ENCODE measurements at places on chromosomes 13 and 19.

GRCh38 chr13:94542917-94543316, 53.0 kb downstream of the TGDS start:
- DNase-seq, result no peak

DNA sequence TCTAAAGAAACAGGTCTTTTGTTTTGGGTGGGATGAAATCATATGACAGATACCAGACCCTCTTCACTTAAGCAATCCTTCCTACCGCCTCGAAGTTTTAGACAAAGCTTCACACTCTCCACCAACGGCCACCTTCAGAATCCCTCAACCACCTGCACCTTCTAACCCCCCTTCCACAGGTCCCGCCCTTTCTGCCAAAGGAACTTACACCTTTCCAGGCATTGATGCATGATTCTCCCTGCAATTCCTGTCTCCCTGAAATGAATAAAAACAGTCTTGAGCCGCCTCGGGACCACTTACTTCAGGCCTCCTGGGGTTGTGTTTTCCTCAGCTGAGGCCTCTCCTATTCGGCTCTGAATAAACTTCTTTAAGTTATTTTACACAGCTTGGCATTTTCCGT, 859 bp downstream of the ZNF433 start:
- no peak for DNase-seq

GRCh38 chr13:22187329-22187728, 516.5 kb downstream of the FGF9 start:
- no peak for DNase-seq

DNA sequence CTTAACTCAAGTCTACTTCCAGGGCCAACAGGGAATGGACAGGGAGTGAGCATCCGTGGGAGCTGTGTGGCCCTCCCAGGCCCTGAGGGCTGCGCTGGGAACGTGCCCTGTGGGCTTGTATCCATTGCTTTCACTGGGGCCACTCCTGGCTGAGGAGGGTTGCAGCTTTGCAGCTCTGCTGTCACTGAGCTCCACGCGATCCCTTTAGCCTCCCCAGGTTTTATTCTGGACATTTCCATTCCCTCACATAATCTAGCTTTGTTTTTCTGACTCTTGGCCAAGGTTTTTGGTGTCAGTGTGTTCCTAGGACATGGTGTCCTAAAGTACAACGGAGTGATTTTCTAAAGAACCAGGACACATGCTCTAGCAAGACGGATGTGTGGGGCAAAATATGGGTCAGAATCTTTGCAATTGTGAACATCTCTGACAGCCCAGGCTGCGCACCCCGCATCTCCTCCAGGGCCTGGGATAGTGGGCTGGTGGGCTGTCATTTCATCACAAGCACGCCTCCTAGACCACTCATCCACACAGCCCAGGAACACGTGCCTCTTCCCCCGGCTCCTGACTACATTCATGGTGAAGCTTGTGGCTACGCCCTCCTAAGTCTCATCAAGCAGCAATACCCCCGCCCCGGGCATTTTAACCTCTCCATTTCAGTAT, 28.0 kb downstream of the GGACT start:
- no peak for DNase-seq

DNA sequence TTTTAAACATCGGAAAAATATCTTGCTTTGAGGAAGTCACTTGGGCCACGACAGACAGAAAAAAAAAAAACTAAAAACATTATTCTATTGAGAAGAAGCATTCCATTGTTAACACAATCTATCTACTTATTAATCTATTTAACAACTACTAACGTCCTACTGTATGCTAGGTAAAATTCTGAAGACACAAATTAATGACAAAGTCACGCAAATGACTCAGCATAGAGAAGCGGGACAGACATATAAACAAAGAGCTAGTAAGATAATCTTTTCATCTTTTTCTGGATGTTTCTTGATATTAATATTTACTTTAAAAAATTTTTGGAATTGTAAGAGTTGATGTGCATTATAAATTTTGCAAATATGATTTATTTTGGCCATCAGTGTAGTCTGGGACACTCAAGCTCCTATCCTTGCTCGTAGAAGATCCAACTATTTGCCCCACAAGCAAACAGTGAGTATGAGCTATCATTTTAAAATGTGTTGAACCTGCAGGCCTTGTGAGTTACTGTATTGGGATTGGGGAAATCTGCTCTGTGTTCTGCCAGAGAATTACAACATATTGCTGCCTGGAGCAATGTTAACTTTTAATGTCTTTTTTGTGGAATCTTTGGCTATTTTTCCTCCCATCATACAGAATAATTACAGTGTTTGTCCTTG, 109.1 kb downstream of the PCDH9 start:
- no peak for DNase-seq

- DNase-seq, result no peak
These were observed 1888.8 kb upstream of the PCDH20 start for GRCh38 chr13:63304497-63304896.

GRCh38 chr13:47326061-47326460, 429.2 kb upstream of the HTR2A start:
- DNase-seq, result no peak

DNA sequence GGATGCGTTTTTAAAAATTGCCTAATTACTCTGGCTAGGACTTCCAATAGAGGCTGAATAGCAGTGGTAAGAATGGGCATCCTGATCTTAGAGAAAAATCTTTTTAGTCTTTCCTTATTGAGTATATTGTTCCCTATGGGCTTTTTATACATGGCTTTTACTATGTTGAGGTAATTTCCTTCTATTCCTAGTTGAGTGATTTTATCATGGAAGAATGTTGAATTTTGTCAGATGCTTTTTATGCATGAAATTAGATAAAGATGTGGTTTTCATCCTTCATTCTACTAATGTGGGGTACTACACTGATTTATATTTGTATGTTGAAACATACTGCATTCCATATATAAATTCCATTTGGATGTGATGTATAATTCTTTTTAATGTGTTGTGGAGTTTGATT, 2673.8 kb downstream of the PCDH9 start:
- DNase-seq, result no peak

DNA sequence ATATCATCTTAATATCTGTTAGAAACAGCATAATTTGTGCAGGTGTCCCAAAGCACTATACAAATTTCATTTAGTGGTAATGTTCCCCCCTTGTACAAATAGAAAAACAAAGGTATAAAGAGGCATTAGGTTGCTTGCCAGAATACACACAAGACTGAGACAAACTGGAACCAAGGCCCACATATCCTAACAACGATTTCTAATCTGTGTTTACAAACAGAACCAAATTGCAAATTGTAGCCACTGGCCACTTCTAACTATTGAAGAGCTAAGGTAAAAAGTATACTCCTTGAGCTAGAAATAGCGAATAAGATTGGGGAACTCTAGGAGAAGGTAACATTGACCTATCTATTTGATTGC, 526.1 kb downstream of the KLF12 start:
- DNase-seq, result no peak

- no peak for DNase-seq
These were observed 23.7 kb upstream of the GPR18 start for GRCh38 chr13:99281811-99282263.

DNA sequence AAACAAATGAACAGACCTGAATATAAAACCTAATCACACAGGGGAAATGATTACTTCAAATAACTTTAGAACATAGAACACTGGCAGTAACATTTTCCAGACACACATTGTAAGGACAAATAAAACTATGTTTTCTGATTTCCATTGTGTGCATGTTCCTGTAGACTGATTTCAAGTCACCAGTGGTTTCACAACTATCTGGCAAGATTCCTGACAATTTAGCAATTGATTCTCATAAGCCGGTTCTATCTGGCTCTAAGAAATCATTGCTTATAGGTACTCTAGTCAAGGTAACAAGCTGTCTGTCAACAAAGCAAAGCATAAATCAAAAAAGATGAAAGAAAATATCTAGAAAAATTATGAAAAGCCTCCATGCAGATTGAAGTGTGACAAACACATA, 19.6 kb upstream of the PCCA start:
- DNase-seq, result no peak

DNA sequence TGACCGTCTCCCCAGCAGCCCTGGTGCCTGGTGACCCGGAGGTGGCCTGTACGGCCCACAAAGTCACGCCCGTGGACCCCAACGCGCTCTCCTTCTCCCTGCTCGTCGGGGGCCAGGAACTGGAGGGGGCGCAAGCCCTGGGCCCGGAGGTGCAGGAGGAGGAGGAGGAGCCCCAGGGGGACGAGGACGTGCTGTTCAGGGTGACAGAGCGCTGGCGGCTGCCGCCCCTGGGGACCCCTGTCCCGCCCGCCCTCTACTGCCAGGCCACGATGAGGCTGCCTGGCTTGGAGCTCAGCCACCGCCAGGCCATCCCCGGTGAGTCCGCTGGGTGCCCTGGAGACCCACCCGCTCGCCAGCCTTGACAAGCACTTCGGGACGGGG, 2.2 kb downstream of the MADCAM1 start:
- DNase-seq, result peak; percentile 51

DNA sequence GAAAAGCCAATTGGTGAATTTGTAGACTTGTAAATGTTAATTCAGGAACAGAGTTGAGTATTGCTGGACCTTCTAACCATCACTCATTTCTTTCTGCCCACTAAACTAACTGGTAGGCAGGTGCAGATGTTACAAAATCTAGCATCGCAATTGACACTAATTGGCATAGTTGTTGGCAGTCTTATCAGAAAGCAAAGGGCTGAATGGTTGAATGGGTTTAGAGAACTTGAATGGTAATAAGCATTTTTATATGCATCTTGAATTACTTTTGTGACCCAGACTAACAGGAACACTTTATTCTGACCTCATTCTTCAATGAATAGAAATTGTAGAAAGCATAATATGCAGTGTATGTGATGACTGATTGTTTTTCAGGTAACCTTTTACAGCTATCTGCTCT, 189.1 kb downstream of the GGACT start:
- DNase-seq, result no peak

GRCh38 chr19:2060884-2061494, 9.9 kb upstream of the MKNK2 start:
- DNase-seq, result peak; percentile 91

DNA sequence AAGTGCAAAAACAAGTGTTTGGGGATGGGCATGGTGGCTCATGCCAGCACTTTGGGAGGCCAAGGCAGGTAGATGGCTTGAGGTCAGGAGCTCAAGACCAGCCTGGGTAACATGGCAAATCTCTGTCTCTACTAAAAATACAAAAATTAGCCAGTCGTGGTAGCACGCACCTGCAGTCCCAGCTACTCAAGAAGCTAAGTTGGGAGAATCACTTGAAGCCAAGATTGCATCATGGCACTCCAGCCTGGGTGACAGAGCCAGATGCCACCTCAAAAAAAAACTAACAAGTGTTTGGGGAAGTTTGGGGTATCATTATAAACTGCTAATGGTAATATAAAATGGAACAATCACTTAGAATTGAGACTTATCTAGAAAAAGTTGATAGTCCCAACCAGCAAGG, 24.6 kb downstream of the XPO4 start:
- no peak for DNase-seq

DNA sequence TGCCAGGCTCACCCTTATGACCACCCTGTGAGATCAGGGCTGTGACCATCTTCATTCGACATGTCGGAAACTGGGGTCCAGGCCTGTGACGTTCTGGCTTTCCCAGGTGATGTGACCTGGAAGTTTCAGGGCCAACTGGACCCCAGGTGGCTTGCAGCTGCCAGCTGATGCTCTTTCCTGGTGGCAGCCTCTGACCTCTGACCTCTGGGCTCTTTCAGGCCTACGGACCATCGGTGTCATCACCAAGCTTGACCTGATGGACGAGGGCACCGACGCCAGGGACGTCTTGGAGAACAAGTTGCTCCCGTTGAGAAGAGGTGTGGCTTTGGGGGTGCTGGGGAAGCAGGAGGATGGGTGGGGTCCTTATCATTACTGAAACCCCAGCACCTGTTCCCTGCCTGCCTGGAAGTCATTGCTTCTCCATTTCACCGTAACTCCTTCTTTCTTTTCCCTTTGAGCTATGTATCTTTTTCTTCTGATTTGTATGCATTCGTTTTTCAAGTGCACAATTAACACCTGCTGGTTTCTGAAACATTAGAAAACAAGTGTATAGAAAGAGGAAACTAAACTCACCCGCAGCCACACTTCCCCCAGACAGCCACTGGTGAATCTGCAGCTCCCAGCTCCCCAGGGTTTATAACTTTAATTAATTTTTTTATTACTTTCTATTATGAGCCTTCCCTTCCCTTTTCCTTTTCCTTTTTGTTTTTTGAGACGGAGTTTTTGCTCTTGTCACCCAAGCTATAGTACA, 58.9 kb downstream of the TMED1 start:
- DNase-seq, result no peak

DNA sequence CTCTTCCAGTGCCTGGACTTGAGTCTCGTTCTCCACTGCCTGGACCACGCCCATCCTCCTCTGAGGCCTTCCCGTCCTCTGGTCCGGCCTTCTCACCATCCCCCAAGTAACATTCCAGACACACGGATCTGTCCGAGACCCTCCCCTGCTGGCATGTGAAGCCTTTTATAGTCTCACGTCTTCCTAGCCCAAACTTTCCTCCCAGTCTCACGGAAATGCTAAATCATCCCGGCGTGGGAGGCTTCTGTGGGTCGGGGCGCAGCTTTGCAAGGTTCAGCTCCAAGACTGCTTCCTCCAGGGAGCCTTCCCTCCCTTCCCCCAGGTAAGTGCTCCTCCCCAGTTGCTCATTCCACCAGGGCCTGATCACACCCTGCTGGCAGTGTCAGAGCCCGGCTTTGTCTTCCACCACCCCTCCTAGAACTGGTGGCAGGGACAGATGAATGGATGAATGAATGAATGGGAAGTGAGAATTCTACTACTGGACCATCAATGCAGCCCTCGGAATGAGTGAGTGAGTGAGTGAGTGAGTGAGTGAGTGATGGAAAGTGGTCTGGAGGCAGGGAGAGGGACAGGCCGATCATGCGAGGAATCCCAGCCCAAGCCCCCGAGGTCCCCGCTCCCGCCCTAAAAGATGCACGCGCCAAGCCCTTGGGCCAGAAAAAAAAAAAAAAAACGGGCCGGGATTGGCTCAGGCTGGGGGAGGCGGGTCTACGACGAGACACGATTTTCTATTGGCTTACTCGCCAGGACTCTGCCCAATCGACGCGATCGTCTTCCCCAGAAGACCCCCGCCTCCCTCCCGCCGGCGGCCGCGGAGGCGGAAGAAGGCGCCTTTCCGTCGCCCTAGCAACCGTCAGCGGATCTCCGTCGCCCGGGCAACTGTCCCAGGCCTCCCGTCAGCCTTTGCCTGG, 9.3 kb downstream of the EPHX3 start:
- peak; percentile 99 for DNase-seq

- no peak for DNase-seq
These were observed 103.9 kb upstream of the CACNA1A start for GRCh38 chr19:13610039-13610691.

GRCh38 chr13:66693656-66694055, 536.5 kb downstream of the PCDH9 start:
- no peak for DNase-seq

Data from ecto neural progenitor cell (in vitro differentiated cells).